ENCODE measurements at places on chromosomes 12 and 14.

DNA sequence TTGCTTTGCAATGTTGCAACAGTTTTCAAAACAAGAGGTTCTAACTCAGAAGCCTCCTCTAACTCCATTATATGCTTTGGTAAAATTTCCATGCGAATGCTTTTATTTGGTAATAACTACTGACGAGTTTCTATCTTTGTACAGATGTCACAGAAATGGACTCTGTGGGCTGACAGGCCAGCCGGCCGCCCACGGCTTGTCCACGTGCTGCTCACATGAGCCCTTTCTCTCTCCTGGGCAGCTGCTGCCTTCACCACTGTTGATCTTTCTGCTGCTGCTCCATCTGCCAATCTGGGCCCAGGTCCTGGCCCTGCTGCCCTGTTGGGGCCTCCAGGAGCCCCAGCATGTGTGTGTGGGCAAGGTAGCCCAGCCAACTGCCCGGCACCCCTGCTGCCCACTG is 168.2 kb upstream of the TMEM132C start:
- DNase-seq, result no peak

- DNase-seq, result no peak
Observed at GRCh38 chr12:128133321-128134073, 133.5 kb upstream of the TMEM132C start.

DNA sequence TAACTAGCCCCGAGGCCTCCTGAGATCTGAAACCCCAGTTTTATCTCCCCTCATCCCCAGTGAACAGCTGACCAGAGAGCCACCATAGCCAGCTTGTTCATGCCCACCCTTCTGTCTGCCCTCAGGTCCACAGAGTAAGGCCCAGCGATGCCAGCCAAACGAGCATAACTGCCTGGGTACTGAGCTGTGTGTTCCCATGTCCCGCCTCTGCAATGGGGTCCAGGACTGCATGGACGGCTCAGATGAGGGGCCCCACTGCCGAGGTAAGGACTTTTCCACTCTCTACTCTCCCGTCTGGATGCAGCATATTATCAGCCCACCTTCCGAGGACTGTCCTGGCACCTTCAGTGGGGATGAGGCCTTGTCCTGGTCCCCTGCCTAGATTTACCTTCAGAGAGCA is 6.2 kb downstream of the LRP1-AS start:
- DNase-seq, result no peak

GRCh38 chr14:93276031-93276716 is 56.7 kb downstream of the BTBD7 start:
- DNase-seq, result no peak

GRCh38 chr12:124543590-124544310 is 23.7 kb downstream of the NCOR2 start:
- DNase-seq, result no peak

DNA sequence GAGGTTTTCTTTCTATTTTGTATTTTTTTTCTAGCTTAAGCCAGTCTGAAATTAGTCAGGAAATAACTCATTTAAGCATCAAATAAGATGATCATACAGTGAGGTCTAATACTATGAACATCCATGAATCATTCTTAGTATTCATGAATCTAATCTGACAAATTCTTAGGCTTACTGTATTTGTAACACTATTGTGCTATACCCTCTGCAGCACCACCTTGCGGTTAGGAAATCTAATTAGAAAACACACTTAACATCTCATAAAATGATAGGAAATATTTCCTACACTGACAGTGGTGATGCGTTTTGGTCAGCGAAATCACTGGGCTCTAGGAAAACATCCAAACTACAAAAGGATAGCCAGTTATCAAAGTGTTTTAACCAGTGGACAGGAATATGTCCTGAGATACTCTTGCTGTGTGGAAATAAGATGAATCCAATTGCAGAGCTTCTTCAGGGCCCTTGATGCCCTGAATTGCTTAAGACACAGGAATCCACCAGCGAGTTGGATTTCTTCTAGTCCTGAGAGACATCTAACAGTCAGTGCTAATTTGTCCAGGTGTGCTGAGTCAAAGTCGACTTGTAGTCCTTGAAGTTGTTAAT is 109.3 kb upstream of the MYF6 start:
- DNase-seq, result no peak

- DNase-seq, result no peak
Observed at GRCh38 chr12:57090490-57090889, 1.6 kb downstream of the NAB2 start.

- DNase-seq, result no peak
Observed at GRCh38 chr14:26938054-26938453, 340.2 kb upstream of the NOVA1 start.

DNA sequence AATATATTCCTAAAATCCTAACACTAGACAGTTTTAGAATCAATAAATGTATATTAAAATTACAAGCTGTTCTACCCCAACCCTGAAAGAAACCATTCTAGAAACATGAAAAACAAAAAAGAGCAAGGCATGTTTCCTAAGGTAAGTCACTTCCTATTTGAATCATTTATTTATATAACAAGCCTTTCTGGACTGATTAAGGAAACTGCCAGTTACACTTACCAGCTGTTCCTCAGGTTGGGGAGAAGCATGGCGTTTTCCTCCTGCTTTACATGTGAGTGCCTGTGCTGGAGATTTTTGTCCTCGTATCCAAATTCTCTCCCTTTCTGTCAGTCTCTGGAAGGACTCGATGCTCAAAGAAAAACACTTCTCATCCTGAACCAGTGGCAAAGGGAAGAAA is 183.3 kb downstream of the EFCAB11 start:
- no peak for DNase-seq

GRCh38 chr12:89215196-89215595 is 137.1 kb downstream of the DUSP6 start:
- no peak for DNase-seq

Measured in activated T-cell treated with anti-CD3 and anti-CD28 coated beads for 4 hours (primary cell).